Retinal pigment epithelial cell (primary cell): ENCODE measurements at places on chromosomes 7 and 10.

DNA sequence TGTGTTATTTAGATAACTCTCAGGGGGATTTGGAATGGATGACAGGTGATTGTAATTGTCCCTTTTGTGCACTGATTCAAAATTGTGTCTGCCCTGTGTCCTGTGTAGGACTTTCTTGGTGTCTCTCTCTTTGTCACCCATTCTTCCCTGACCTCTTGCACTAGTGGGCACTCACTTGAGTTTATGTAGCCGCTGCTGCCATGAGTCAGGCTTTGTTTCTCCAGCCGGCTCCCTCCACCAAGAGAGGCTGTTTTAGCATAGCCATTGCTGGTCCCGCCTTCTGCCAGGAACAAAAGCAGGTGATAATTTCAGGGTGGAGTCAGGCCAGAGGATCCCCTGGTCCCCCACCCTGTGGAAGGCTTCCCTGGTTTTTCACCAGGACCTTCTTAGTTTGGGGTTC, 8.4 kb downstream of the COL17A1 start:
- DNase-seq, result no peak

DNA sequence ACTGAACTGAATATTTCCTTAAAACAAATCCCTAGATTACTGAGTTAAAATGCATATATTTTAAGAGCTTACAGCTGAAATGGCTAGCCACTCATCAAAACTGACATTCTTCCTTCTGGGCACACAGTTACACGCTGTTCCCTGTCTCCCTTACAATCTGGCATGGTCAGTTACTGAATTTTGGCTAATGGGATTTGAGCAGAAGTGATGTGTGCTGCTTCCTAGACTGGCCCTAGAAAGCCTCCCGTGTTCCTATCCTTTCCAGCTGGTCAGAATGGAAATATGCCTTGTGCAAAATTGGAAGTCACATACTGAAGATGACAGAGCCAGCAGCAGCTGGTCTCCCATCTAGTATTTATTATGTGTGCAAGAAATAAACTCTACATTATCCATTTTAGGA, 128.7 kb upstream of the NAMPT start:
- DNase-seq, result no peak

DNA sequence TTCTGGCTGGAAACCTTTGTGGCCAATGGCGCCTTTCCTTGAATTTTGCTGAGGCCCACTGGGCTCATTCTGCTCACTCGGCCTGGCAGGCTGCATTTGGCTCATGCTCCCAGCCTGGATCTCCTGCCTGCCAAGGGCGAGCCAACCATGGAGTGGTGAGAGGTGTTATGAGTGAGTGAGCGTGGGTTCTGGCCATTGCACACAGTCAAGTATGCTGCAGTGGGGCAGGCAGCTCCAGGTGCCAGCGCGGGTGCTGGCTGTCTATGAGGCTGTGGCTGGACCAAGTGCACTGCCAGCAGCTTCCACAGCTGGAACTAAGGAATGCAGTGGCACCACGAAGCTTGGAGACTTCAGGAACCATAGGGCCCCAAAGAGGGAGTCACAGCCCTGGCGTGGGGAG, 42.2 kb upstream of the TUBB8 start:
- DNase-seq, result no peak

DNA sequence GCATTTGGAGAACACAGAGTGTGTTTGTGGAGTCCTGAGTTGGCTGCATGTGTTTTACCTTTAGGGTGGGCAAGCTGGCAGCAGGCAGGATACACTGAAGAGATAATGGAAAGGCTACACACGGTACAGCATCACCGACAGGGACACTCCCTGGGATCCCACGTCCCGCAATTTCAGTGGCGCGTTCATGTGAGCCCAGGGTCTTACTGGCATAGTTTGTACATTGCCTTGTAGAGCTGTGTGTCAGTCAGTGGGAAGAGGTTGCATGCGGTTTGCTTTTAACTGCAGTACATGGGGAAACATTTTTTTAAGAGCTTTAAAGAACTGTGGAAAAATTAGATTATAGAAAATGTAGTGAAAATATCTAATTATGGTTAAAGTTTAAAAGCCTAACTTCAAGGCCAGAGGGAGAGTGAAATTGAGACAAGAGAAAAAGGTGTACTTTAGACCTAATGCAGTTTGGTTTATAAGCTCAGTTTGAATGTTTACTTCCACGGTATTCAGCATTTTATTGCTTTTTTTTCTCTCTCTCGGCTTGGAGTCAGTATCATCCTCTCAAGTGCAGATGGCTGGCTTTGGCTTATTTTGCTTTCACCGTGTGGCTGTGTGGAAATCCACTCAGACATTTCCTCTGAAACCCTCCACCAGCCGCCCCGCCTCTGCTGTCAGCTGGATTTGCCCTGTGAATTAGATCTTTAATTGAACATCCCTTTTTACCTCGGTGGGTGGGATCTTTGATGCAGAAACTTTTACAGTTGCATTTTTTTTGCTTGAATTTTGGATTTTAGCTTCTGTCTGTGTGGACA, 364.2 kb upstream of the COBL start:
- no peak for DNase-seq

- no peak for DNase-seq
Measured at GRCh38 chr7:102286237-102287110, at the start of gene SH2B2. TSS of gene SH2B2 (plus strand) at chr7:102286868. CDS start at chr7:102300551, 13,683 bp downstream.

- DNase-seq, result no peak
Measured at GRCh38 chr10:111551001-111551400, 474.2 kb downstream of the ADRA2A start.

DNA sequence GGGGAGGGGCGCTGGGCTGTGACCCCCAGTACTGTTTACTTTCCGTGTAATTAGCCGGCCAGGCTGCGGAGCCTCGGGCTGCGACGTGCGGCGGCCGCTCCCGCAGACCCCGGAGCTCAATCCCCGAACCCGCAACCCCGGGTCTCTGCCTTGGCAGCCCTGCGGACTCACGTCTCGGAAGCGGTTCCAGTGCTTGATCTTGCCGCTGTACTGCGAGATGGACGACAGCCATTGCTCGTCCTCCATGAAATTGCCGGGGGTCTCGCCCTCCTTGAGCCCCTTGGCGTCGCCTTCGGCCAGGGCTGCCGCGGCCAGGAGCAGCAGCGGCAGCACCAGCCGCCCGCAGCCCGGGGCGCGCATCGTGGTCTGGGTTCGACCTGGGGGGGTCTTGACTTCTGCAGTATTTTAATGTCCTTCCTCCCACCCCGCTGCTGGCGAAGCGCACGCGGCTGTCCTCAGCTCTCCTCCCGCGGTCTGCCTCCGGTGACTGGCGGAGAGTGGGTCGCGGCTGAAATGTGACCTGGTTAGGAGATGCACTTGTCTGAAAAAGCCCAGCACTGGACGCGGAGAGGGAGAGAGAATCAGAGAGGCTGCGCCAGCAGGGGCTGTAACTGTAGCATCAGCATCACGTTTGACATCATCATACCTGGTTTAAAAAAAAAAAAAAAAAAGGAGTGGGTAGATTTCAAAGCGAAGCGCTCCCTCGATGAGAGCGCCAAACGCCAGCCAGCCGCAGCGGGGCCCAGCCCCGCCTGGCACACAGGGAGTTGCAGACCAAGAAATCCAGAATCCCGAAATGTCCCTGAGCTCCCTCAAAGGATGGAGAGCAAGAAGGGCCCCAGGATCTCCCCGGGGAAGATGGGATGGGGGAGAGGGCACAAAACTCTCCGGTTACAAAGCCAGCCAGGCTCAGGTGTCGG, at the start of gene SPOCK2:
SPOCK2 (minus strand) TSS at position 583 of the 920 bp plus-strand sequence; CDS start at position 360, 223 bp downstream.
- DNase-seq, result no peak

GRCh38 chr10:29636178-29636577, 1.4 kb upstream of the SVIL start:
- no peak for DNase-seq

DNA sequence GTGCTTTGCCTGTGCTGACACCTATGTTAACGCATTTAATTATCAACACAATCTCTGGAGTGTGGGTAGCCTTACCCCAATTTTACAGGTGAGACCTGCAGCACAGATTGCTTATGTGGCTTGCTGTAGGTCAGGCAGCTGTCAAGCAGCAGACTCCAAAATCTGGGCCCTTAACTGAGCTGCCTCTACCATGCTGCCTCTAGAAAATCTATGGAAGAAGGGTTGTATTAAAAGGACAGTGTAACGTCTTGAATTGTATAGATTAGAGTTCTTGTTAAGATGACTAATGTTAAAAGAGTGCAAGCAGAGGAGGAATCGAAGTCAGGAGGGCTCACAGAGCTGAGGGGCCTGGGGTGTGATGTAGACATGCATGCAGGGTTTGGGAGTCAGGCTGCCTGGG, 1.2 kb upstream of the PON3 start:
- no peak for DNase-seq

DNA sequence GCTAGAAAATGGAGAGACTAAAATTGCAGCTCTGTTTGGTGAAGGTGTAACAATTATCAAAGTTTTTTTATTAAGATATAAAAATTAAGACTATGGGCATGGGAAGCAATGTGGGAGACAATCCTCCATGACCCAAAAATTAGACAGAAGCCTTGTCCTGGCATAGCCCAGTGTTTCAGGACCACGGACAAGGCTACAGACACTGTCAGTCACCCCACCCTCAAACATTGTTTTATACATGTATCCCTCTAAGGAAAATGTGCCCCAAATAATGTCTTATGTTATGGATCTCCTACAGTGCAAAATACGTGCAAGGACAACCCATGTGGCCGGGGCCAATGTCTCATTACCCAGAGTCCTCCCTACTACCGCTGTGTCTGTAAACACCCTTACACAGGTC, 24.0 kb downstream of the HABP2 start:
- DNase-seq, result no peak

- no peak for DNase-seq
Measured at GRCh38 chr7:100632951-100633717, 8.2 kb downstream of the TFR2 start.
